ENCODE measurements at places on chromosomes 5 and 9.

DNA sequence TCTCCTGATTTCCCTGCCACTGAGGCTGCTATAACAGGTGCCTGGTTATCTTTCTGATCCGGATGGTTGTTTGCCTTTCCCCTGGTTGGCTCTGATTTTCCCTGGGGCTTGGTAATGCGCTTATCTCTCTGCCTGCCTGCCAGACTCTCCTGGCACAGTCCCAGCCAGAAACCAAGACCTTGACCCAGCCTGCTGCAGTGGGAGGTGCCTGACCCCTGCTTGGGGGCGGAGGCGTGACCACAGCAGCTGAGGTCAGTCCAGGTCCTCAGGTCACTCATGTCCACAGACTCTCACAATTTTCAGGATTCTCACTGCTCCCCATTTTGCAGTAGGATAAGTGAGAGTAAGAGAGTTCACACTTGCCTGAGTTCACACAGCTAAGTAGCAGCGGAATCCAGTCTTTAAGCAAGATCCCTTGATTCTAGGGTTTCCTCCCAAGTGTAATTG lies 24.4 kb upstream of the SYNPO start:
- DNase-seq, result no peak

- no peak for DNase-seq
Measured at GRCh38 chr5:41312478-41313060, 99.2 kb upstream of the C6 start.

GRCh38 chr5:160432196-160432595 lies 10.5 kb downstream of the PTTG1 start:
- DNase-seq, result no peak

GRCh38 chr5:175478008-175478383 lies 364 bp upstream of the SFXN1 start:
- DNase-seq, result no peak

- DNase-seq, result no peak
Measured at GRCh38 chr5:167709625-167710024, 581.8 kb upstream of the WWC1 start.

DNA sequence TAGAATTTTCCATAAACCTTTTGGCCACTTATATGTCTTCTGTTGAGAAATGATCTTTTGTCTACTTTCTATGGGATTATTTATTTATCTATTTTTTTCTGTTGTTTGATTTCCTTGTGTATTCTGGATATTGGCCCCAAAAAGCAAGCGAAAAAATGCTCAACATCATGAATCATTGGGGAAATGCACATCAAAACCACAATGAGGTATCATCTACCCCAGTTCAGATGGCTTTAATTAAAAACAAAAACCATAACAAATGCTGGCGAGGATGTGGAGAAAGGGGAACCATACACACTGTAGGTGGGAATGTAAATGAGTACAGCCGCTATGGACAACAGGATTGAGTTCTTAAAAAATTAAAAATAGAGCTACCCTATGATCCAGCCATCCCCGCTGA lies 125.0 kb upstream of the LPCAT1 start:
- DNase-seq, result no peak

DNA sequence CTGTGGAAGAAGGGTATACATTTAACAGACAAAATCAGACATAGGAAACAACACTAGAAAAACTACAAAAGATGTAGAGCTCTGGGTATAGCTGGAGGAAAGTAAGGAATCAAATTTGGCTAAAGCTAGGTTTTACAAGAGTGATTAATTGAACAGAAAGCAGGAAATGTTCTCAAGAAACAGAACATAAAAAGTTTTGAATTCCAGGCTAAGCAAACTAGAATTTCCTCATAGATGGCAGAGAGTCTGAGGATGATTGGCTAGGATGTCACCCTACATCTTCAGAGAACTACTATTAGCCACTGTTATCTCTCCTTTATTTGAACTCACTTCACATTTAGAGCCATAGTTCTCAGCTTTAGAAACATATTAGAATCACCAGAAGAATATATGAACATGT lies 502.1 kb upstream of the PAPPA start:
- DNase-seq, result no peak

- DNase-seq, result no peak
Measured at GRCh38 chr5:97980291-97980690, 793.2 kb upstream of the RGMB start.

- no peak for DNase-seq
Measured at GRCh38 chr9:14188538-14188937, 125.4 kb downstream of the NFIB start.

GRCh38 chr5:137113161-137113560 lies 386.0 kb downstream of the SPOCK1 start:
- DNase-seq, result no peak

DNA sequence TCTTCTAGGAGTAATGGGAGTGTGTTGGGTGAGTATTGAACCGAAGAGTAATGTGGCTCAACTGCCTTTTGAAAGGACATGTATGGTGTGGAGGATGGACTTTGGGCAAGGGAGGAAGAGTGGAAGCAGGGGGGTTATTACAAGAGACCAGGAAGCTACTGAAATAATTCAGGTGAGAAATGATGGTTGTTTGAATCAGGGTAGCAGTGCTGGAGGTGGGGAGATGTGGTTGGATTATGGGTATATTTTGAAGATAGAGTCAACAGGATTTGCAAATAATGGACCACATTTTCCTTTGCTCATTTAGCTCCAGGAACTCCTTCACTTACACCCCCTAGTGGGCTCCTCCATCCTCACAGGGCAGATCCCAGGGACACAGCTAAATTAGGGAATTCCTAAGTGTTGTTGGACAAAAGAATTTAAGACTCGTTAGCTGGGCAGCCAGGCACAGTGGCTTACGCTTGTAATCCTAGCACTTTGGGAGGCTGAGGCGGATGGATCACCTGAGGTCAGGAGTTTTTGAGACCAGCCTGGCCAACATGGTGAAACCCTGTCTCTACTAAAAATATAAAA lies 1.2 kb upstream of the SLC4A9 start:
- no peak for DNase-seq

DNA sequence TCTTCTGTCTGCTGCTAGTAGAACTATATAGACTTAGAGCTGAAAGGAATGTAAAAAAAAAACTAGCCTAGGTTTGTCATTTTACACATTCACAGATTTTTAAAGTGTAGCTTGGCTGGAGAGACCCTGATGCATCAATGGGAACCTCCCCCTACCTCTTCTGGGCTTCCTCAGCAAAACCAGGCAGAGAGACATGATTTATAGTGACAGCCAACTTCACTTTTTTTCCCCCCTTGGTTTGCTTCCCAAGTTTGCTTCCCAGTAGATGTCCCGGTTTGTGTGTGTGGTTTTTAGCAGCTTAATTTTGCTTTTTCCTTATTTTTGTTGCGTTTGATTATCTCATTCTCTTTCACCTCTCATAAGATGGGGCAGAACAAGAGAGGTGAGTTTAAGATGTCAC lies 1.8 kb downstream of the OTULIN start:
- DNase-seq, result no peak

DNA sequence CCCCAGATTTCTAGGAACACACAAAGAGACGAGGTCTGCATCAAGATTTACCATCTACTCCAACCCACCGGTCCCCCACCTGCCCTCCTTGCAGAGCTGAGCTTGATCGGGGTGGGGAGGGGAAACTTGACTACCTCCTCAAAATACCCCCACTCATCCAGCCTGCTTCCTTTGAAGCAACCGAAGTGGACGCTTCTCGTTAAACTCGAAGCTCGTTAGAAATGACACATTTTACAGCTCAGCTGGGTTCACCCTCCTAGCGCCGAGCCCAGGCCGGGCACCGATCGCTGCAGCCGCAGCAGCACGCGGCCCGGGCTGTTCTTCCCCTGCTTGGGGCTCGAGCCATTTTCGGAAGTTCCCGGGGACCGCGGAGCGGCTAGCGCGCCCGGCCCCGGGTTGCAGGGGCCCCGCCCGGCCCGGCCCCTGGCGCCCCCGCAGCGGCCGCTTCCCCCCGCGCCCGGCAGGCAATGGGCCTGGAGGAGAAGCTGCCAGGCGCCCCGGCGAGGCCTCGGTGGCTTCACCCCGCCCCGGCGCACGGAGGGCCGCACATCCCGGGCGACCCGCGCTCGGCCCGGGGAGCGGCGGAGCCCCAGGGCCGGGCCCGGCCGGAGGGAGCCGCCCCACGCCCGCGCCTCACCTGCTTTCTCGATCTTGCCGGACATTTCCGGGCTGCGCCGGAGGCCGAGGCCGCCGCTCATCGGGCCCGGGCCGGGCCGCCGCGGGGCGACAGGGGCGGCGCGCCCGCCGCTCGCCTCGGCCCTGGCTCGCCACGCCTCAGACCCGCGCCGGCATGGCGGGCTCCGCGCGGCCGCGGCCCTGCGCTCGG lies 530 bp downstream of the RAPGEF1 start:
- peak; percentile 34 for DNase-seq

GRCh38 chr5:179794171-179794570 lies 385 bp downstream of the LTC4S start:
- DNase-seq, result no peak

GRCh38 chr5:9269014-9269413 lies 276.9 kb downstream of the SEMA5A start:
- DNase-seq, result no peak

DNA sequence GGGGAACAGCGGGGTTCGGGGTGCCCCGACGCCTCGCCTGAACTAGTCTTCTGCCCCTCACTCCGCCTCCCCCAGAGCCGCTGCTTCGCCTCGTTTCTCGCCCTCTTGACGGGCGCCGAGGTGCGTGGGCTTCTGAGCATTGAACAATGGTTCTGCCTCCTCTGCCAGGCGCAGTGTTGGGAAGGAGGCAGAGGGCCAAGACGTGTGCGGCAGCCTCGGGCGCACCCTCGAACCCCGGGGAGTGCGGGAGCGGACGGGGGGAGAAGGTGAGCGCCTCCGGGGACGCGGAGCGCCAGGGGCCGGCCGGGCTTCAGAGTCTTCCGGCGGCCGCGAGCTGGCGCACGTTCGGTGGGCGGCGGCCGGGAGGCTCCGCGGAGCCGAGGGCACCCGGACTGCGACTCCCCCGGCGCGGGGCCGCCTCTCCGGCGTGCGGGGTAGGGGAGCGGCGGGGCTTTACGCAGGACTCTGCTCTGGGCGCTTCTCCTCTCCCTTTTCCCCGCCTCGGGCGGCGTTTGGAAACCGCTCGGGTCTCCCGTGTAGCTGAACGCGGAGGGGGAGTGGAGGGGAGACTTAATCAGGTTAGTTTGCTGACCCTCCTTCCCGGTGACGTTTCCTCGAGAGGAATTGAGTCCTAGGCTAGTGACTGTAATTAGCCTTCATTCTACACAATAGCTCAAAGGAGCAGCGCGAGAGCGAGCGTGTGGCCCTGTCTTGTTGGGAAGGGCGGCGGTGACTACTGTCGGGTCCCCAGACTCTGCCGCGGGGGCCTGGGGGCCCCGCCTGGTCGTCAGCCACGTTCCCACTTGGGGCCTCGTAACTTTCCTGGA lies 1.1 kb downstream of the VLDLR start:
- DNase-seq, result no peak

- DNase-seq, result no peak
Measured at GRCh38 chr9:78559449-78559885, 262.5 kb downstream of the PSAT1 start.

Measured in CD4-positive, alpha-beta T cell treated with Interleukin-4 for 4 hours (primary cell).